ENCODE measurements at places on chromosomes 5 and 9. TPM values are rescaled to one million over a fixed set of nuclear protein-coding genes. Genes with fewer than 3 reads are reported as not detected.

GABRP gene
- total RNA-seq = not detected

EEIG1 gene
- total RNA-seq = 60.1 TPM

OXCT1 gene
- 43.4 TPM for total RNA-seq

ANKRD31 gene
- total RNA-seq = 0.13 TPM

PAPPA gene
- total RNA-seq = not detected

- DNase-seq = no peak
These were observed 523.1 kb downstream of the EFNA5 start for GRCh38 chr5:107147589-107147988.

- DNase-seq = no peak
These were observed 8.9 kb downstream of the B4GALT1 start for GRCh38 chr9:33157960-33158842.

DNA sequence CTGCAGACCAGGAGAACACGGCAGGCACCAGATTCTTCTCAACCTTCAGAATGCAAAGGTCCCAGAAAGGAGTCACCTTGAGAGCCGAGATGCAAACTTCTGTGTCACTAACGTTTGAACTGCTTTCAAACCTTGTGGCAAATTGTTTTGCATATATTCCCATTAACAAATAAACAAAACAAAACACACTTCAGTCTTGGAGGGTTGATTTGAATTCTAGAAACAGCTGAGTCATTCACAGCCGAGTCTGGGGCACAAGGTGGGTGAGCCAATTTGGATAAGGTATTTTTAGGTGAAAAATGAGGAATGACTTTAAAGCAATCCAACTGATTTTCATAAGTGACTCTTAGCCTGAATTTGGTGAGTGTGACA, 38.8 kb upstream of the ANKRD33B start:
- DNase-seq = no peak

DNA sequence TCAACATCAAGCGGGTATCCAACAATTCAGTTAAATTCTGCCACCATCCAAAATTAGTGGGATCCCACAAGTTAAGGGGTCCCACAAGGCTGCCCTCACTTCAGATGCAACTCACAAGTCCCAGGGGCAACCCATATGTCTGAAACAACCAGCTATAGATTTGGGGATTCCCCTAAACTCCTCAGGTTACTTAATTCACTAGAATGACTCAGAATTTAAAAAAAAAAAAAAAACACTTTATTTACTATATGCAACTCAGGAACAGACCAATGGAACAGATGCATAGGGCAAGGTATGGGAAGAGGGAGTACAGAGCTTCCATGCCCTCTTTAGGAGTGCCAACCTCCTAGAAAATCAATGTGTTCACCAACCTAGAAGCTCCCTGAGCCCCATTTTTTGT, 15.1 kb downstream of the AUH start:
- no peak for DNase-seq

- no peak for DNase-seq
These were observed 258.4 kb downstream of the HCN1 start for GRCh38 chr5:45437752-45438151.

- no peak for DNase-seq
These were observed 6.8 kb downstream of the RPS14 start for GRCh38 chr5:150442699-150443080.

Data from OCI-LY7 (cell line).